ENCODE measurements at places on chromosomes 5 and 9. TPM values are rescaled to one million over a fixed set of nuclear protein-coding genes. Genes with fewer than 3 reads are reported as not detected.

PCDHA11 gene
- total RNA-seq: 0.23 TPM

MRRF gene
- 16.3 TPM for total RNA-seq

SV2C gene
- not detected for total RNA-seq

SLC34A1 gene
- total RNA-seq: 3.0 TPM

ITGA1 gene
- 69.5 TPM for total RNA-seq

FOXD1 gene
- total RNA-seq: not detected

ADAMTSL1 gene
- 1.9 TPM for total RNA-seq

SCGB3A1 gene
- 0.93 TPM for total RNA-seq

CDH9 gene
- not detected for total RNA-seq

TMEM38B gene
- total RNA-seq: 12.9 TPM

APBA1 gene
- 19.7 TPM for total RNA-seq

RFESD gene
- total RNA-seq: 1.6 TPM

C9 gene
- total RNA-seq: 1,159 TPM

LCN1 gene
- total RNA-seq: not detected

OR1Q1 gene
- not detected for total RNA-seq

REEP2 gene
- not detected for total RNA-seq

ERP44 gene
- total RNA-seq: 16.0 TPM

PCDHAC1 gene
- total RNA-seq: 0.28 TPM

SMIM33 gene
- total RNA-seq: not detected

C9orf50 gene
- total RNA-seq: not detected

IL3 gene
- total RNA-seq: not detected

IFNB1 gene
- not detected for total RNA-seq

JAKMIP2 gene
- 0.40 TPM for total RNA-seq

SLC6A3 gene
- total RNA-seq: not detected
